Stimulated activated CD8-positive, alpha-beta memory T cell treated with anti-CD3 and anti-CD28 coated beads, Interleukin-15, amount 100 ng/mL, for 24 hours (primary cell): ENCODE measurements at places on chromosomes 16 and 17.

- DNase-seq: no peak
Measured at GRCh38 chr17:40312131-40312731, 3.3 kb downstream of the RARA start.

DNA sequence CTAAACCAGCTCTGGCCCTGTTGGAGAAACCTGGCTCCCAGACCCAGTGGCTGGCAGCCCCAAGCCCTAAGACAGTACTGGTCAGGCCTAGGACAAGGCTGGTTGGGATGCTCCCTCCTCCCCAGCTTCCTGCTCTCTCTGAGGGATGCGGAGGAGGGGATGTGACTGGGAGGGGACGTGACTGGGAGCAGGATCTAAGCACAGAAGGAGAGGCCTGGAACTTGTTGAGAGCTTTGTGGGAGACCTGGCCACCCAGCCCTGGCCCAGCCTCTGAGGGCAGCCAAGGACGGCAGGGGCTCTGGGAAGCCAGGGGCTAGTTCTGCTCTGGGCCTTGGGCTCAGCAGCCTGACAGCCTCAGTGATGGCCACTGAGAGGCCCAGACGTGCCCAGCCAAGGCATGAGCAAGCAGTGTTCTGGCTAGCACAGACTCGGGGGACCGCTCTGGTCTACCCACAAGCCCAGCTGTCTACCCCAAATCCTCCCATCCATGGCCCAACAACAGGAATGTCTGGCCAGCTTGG, 22.8 kb downstream of the ATP6V0D1 start:
- no peak for DNase-seq

- peak; percentile 82 for DNase-seq
Measured at GRCh38 chr17:21042458-21043295, at the start of gene USP22. TSS of gene USP22 (minus strand) at chr17:21043011. CDS start at chr17:21042835, 176 bp downstream.

GRCh38 chr17:64291268-64291851, 28.3 kb upstream of the TEX2 start:
- DNase-seq: no peak

- no peak for DNase-seq
Measured at GRCh38 chr17:47275245-47275984, 21.8 kb downstream of the ITGB3 start.

DNA sequence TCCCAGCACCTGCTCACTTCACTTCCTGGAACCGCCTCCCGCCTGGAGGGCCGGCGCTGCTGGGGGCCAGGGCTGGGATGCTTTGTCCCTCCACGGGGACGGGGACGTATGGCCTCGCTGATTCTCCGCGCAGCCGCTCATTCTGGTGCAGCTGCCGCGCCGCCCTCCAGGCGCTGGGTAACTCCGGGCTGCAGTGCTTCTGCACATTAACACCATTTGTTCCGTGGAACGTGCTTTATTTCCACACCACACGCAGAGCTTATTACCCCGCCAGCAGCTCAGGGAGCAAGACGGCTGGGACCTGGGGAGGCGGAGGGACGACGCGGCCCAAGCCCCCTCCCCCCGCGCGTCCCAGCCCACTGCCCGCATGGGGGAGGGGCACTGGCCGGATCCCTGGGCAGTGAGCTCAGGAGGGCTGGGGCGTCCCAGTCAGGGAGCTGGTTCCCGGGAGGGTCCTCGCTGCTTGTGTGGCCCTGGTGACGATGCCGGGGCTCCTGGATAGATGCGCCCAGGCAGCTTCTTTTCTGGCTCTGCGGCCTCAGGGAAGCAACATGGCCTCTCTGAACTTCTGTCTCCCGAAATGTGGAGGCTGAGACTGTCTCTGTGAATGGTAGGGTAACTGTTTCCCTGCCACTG, 45.4 kb upstream of the ACSF3 start:
- DNase-seq: no peak

- no peak for DNase-seq
Measured at GRCh38 chr17:46982577-46982976, 3.5 kb upstream of the RPRML start.

DNA sequence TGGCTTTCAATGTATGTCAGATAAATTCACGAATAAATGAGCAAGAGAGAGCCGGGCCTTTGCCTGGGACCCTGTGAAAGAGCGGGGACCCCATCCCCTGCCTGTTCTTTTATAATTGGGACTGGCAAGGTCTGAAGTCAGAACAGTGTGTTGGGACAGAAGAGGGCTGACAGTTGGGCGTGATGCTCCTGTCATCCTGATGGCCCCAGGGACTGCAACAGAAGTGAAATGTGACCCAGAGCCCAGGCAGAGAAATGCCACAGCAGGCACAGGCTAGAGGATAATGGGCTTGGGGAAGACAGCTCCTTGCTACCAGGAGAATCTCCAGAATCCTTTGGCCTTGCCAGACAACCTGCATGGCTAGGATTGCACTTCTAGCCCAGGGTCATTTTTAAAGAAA, 37.9 kb downstream of the GSG1L start:
- DNase-seq: no peak
